ENCODE measurements at places on chromosomes 13 and 19.

DNA sequence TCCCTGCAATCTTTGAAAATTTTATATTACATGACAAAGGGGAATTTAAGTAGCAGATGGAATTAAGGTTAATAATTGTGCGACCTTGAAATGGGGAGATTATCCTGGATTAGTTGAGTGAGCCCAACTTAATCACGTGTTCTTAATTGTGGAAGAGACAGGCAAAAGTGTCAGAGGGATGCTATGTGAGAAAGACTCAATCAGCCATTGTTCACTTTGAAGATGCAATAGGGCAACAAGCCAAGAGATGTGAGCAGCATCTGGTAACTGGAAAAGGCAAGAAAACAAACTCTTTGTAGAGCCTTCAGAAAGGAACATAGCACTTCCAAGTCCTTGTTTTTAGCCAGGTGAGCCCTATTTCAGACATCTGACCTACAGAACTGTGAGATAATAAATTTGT is 247.7 kb downstream of the SLITRK1 start:
- no peak for DNase-seq

DNA sequence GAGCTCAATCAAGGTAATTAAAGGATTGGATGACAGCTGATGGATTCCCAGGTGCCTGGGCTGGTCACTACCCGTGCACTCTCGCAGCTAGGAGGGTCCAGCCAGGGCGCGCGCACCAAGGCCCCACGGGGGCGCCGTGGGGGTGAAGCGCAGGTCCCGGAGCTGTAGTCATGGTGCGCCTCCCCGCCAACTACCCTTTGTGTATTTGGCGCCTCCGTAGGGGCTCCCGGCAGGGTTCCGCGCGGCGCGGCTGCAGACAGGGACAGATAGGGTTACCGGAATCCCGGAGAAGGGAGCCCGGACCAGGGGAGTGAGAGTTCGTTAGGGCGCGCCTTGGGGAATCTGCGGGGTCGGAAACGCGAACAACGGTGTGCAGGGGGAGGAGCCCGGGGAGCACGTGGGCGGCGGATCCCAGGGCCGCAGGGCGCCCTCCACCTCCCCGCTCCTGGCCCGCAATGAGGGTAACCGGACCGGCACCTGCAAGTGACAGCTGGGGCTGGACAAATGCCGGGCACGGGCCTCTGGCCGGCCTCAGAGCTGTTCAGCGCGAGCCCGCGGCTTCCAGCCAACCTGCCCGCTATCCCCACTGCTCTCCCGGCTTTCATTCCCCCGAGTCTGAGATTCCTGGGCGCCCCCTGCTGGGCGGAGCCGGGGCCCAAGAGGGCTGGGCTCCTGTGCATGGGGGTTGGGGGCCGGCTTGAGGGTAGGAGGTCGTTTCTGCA is 3.4 kb upstream of the PRAM1 start:
- DNase-seq = peak; percentile 48

DNA sequence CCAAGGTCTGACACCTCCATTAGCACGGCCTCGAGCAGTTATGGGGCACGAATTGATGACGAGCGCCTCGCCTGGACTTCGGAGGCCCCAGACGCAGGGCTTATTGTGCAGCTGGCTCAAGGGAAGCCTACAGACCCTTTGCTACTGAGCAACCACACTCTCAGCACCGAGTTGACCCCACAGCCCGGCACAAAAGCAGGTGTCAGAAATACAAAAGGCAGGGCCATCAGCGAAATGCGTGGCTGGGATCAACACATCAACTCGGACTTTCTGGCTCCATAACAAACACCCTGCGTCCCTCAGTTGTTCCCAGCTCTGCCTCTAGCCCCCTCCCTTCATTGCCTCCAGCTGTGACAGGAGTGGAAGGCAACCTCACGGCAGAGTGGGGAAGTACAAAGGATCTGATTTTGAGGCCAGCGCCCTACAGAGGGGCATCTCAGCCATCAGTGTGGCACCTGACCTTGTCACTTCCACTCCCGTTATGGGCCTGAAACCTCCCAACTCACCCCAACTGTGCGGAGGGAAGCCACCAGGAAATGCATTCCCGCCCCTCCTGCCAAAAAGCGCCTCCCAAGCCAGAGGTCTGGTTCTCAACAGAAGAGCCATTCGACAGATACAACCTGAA is 18.0 kb downstream of the PEPD start:
- no peak for DNase-seq

DNA sequence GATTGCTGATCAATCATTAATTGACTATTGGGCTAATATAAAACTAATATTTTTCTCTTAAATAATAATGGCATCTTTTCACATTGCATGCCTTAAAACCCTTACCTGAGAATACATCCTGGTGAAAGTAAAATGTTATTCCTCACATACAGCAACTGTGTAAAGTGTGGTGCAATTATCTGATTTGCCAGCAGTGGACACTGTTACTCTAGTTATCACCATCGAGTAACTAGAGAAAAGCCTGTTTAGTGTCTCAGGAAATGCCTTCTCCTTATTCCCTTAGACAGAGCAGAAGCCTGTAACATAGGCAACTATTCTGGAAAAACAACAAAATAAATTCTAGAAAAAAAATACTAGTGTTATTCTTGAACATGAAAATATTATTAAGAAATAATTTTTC is 459.8 kb downstream of the FGF14 start:
- DNase-seq = peak; percentile 43

- no peak for DNase-seq
Measured at GRCh38 chr19:2547721-2548120, 71.8 kb downstream of the GADD45B start.

- no peak for DNase-seq
Measured at GRCh38 chr19:14770136-14770535, 8.2 kb downstream of the ADGRE2 start.

- no peak for DNase-seq
Measured at GRCh38 chr19:43461303-43461702, 4.1 kb downstream of the LYPD3 start.

GRCh38 chr13:99756281-99756680 is 215.3 kb downstream of the ZIC5 start:
- no peak for DNase-seq

GRCh38 chr13:57627663-57628062 is 3.9 kb upstream of the PCDH17 start:
- DNase-seq = no peak

- DNase-seq = no peak
Measured at GRCh38 chr19:3680939-3681338, 19.3 kb downstream of the PIP5K1C start.

DNA sequence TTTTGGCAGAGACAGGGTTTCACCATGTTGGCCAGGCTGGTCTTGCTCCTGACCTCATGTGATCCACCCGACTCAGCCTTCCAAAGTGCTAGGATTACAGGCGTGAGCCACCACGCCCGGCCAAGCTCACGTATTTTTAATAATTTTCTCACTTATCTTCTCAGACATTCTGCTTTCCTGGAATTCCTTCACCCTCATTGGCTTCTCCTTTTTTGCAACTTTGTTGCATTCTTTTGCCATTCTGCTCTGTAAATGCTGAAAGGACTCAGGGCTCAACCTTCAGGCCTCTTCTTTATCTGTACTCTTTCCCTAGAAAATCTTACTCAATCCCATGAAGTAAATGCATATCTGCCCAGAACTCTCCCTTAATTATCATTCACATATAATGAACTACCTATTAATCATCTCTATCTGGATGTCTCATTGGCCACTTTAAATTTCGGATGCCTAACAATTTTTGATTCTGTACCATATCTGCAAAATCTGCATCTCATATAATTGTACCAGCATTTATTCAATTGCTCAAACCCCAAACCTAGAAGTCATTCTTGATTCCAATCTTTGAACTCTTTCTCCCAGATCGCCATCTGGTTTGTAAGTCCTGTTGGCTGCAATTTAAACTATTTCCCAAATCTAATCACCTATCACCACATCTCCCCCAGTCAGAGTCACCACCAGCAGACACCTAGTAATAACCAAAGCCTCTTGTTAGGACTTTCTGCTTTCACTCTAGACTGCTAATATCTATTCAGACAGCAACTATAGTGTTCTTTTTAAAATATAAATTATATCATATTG is 18.2 kb upstream of the OXGR1 start:
- no peak for DNase-seq

DNA sequence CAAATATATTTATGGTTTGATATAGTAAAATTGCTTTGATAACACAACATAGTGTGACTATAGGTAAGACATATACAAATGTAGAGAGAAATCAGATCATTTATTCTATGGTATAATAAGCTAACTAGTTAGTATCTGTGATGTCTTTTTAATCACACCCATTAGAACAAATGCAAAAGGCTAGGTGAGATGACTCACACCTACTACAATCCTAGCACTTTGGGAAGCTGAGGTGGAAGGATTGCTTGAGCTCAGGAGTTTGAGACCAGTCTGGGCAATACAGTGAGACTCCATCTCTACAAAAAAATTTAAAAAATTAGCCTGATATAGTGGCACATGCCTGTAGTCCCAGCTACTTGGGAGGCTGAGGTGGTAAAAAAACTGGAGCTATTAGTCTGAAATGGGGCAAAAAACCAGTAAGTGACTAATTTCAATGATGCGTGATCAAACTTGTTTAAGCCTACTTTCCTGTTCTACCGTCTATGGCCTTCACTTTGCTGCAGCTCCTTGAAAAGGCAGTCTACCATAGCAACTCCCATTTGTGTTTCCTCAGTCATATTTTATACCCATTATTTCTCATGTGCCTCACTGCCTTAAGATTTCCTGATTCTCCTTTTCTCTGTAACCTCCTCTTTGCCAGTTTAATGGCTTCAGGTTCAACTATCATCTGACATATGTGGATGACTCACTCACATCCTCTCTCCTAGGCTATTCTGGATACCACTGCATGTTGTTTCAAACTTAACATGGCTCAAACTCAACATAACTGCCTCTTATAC is 12.5 kb downstream of the ALG5 start:
- no peak for DNase-seq

DNA sequence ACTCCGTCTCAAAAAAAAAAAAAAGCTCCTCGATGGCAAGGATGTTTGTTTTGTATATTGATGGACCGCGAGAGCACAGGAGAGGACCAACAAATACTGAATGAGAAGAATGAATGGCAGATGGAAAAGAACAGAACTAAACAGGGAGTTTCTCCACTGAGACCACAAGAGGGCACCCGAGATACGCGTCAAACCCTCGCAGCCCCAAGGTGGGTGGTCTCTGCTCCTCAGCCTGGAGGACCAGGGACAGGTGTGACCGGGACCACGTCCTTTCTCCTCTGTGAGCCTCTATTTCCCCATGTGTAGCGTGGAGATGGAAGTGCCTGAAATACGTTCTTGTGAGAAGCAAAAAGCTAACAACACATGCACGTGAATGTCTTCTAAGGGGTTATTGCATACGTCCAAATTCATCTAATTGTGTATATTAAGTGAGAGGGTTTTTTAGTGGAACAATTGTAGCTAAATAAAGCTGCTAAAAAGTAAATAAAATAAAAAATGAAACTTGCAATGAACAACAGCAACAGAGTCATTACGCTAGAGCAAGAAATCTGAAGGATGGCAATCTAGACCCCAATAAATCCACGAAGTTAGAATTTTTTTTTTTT is 8.3 kb upstream of the CDC42EP5 start:
- no peak for DNase-seq

- DNase-seq = no peak
Measured at GRCh38 chr13:58059624-58060023, 428.1 kb downstream of the PCDH17 start.

GRCh38 chr13:59774491-59774971 is 389.2 kb downstream of the DIAPH3 start:
- DNase-seq = peak; percentile 86

DNA sequence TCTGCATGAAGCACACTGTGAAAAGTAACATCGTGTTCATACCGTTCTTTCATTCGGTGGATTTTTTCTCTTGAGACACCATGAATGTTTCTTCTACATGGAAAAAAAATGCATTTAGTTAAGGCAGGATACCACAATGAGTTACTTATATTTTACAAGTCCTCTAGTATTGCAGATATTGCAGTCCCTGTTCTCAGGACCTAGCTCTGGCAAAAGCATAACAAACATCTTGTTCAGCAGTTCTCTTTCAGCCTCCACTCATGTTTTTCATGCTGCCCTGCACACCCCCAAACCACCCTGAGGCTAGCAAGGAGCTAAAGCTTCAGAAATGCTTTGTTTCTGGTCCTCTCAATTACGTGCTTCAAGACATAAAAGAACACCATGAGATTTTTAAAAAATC is 24.8 kb downstream of the N4BP2L1 start:
- DNase-seq = no peak

- no peak for DNase-seq
Measured at GRCh38 chr13:35787937-35788336, 311.4 kb upstream of the MAB21L1 start.

DNA sequence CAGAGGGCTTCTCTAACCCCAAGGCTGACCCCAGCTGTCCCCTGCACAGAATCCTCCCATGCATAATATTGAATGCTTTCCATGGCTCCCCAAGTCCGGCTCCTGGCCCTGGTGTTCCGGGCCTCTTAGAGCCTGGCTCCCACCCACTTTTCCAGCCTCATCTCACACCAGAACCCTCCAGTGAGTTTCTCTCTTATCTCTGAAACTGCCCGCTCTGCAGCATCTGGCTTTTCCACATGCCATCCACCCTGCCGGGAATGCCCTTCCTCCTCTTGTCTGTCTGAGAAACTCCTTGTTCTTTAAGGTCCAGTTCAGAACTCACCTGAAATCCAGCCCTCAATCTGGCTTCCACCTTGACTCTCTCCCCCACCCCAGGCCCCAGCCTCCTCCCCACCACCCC is 6.8 kb downstream of the SYNGR4 start:
- no peak for DNase-seq

- no peak for DNase-seq
Measured at GRCh38 chr19:33875071-33875470, 78.4 kb downstream of the KCTD15 start.

- no peak for DNase-seq
Measured at GRCh38 chr19:18558202-18558555, 509 bp downstream of the KXD1 start.

DNA sequence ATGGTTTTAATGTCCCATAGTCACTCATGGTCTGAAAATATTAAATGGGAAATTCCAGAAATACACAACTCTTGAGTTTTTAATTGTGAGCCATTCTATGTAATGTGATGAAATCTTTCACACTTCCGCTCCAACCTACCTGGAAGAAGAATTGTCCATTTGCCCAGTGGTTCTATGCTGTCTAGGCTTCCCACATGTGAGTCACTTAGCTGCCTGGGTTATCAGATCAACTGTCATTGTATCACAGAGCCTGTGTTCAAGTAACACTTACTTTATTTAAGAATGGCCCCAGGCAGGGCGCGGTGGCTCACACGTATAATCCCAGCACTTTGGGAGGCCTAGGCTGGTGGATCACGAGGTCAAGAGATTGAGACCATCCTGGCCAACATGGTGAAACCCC is 1450.5 kb downstream of the EFNB2 start:
- DNase-seq = no peak

GRCh38 chr13:110914331-110915056 is 375 bp downstream of the ANKRD10 start:
- peak; percentile 55 for DNase-seq

- DNase-seq = no peak
Measured at GRCh38 chr13:42654722-42655121, 80.8 kb downstream of the TNFSF11 start.

- DNase-seq = no peak
Measured at GRCh38 chr13:111115061-111115964, at the start of gene ARHGEF7. TSS of gene ARHGEF7 (plus strand) at chr13:111115310. CDS start at chr13:111115527, 217 bp downstream.

Measured in brain microvascular endothelial cell (primary cell).